Small intestine (tissue), 16 donors: ENCODE measurements at places on chromosomes 12 and 14. TPM values are rescaled to one million over a fixed set of nuclear protein-coding genes. Genes with fewer than 3 reads are reported as not detected.

DNA sequence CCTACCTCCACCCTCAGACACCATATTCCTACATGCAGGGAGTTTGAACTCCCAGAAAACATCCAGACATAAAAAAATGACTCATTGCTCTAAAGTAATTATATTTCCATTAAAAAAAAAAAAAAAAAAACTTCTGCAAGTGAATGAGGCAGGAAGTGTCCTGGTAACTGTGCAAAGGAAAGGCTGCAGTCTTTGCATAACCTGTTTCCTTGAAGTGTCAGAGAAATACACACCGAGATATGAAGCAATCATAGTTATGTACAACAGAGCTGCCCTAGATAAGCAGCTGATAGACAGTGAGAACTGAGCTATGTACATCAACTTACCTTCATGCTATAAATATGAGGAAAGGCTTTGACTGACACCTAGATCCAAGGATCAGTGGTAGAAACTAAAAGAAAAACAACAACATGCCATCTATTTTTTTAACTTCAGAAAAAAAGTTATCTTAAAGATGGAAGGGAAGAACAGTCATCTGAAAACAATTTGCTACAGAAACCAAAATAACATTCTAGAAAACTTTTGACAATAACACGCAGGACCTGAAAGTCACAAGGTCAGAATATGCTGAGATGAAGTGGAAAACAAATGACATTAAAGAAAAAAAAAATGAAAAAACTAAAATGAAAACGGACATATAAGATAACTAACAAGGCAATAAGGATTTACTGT lies 263.2 kb downstream of the SEC23A start:
- peaks cover 7% of the 10 kb centered on the region for H3K4me1 ChIP-seq
- H3K36me3 ChIP-seq: no peaks in the 10 kb centered on the region
- no peak overlapping the region for H3K4me3 ChIP-seq
- no peak overlapping the region for H3K27ac ChIP-seq

DNA sequence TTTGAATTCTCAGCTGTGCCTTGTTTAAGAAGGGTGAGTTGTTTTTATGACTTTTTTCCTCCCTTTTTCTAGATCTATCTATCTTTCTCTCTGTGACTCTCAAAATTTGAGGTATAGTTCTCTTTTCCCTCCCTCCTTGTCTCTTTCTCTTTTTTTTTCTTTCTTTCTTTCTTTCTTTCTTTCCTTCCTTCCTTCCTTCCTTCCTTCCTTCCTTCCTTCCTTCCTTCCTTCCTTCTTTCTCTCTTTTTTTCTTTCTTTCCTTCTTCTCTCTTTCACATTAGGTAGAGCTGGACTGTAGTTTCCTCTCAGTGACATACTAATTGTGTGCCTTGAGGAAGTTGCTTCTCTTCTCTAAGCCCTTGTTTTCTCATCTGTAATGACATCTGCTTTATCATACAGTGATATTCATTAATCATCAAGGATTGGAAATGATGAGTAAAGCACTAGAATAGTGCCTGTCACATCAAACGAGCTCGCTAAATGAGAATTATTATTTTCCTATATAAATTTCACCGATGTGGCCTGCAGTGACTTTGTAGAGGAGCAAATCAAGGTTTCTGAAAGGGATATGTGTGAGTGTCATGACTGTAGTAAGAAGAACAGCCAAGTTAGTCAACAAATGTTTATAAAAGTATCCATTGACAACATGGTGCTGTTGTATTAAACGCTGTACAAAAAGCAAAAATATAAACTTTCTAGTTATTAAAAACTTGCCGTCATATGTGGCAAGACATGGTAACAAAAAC lies 78.9 kb upstream of the SLC38A2 start:
- H3K36me3 ChIP-seq: no peaks in the 10 kb centered on the region
- H3K4me3 ChIP-seq: no peak overlapping the region
- H3K27me3 ChIP-seq: no peaks in the 10 kb centered on the region

DNA sequence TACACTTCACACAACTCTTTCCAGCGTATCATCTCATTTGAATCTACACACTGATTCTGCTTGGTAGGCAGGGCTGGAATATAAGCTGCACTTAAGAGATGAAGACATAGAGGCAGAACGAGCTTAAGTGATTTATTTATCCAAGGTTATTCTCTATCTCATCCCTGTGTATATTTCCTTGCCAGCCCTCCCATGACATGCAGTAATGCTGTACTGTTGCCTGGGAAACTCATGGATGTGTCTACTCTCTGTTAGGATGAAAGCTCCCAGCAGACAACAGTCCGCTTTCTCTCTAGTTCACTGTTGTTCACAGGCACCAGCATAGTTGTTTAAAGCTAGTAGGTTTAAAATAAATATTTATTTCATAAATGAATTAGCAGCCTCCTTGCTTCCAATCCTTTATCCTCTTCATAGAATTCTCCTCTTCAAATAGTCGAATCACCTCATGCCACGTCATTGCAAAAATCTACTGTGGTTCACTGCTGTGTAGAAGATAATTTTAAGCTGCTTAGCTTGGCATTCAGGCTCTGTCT lies 25.4 kb downstream of the FGF6 start:
- no peaks in the 10 kb centered on the region for H3K27me3 ChIP-seq
- H3K36me3 ChIP-seq: no peaks in the 10 kb centered on the region
- DNase-seq: peak; percentile 29
- H3K4me3 ChIP-seq: no peak overlapping the region

GRCh38 chr14:23542261-23542660 lies 9.3 kb downstream of the ZFHX2 start:
- no peaks in the 10 kb centered on the region for H3K27me3 ChIP-seq
- H3K27ac ChIP-seq: no peak overlapping the region
- H3K4me1 ChIP-seq: no peaks in the 10 kb centered on the region
- no peaks in the 10 kb centered on the region for H3K36me3 ChIP-seq
- no peak overlapping the region for H3K4me3 ChIP-seq

DNA sequence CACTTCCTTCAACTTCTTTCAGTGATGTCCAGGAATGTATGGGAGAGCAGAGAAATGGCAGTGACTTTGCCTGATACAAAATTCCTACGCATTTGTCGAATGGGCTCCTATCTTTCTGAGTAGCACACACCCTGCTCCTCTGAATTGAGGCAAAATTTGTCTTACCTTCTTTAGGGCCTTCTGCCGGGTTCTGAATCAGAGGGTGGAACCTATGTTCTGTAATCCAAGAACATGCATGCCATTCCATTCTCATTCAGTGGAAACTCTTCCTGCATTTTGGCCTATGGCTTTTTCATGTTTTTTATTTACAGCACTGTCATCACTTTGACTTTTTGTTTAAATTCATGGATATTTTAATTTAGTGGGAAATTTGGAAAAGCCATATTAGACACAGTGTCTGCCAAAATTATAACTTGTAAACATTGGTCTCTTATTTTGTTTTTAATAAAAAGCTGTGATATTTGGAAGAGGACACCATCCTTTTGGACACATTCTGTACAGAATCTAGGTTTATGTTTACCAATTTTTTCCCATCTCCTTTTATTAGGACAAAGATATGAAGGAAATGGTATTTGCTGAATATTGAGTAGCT lies 402.2 kb upstream of the FAR2 start:
- no peaks in the 10 kb centered on the region for H3K4me1 ChIP-seq
- no peaks in the 10 kb centered on the region for H3K36me3 ChIP-seq
- no peaks in the 10 kb centered on the region for H3K27me3 ChIP-seq
- DNase-seq: no peak

GRCh38 chr12:103569278-103569677 lies 17.8 kb upstream of the STAB2 start:
- no peak overlapping the region for H3K4me3 ChIP-seq
- DNase-seq: no peak
- H3K36me3 ChIP-seq: no peaks in the 10 kb centered on the region
- no peaks in the 10 kb centered on the region for H3K27me3 ChIP-seq
- H3K27ac ChIP-seq: no peak overlapping the region

DNA sequence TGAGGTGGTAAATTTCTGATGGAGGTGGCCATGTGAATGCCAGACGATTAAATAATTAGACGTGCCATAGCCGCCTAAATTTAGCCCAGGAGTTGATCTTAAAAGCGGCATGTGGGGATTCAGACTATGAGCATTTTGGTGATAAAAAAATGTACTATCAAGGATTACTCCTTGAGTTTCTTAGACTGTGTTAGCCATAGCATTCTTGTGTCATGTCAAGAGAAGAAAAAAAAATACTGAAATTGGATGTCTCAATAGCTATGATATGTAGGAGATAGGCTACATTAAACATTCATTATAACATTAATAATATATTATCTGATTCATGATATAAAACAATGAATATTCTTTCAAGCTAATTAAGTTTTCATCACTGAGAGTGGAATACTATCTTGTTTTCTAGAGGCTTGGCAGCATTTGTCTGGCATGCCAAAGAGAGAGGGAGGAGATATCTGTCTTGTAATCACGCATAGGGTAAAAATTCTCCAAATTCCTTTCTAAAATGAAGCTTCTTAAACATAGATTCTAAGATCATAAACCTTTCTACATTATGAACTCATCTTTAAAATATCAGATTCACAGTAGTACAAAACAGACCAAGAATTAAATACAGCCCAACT lies 727.0 kb downstream of the C12orf50 start:
- H3K4me1 ChIP-seq: no peaks in the 10 kb centered on the region
- no peaks in the 10 kb centered on the region for H3K36me3 ChIP-seq
- H3K4me3 ChIP-seq: no peak overlapping the region
- no peaks in the 10 kb centered on the region for H3K27me3 ChIP-seq
- H3K27ac ChIP-seq: no peak overlapping the region

GRCh38 chr12:49051373-49051764 lies 9.2 kb downstream of the KMT2D start:
- H3K36me3 ChIP-seq: peaks cover 89% of the 10 kb centered on the region
- H3K4me3 ChIP-seq: no peak overlapping the region
- no peak for DNase-seq

TAS2R46 gene
- polyA plus RNA-seq: not detected

APOF gene
- not detected for polyA plus RNA-seq

ZDHHC22 gene
- polyA plus RNA-seq: not detected

RDH12 gene
- polyA plus RNA-seq: not detected
